ENCODE measurements at places on chromosomes 2 and 18. TPM values are rescaled to one million over a fixed set of nuclear protein-coding genes. Genes with fewer than 3 reads are reported as not detected.

DNA sequence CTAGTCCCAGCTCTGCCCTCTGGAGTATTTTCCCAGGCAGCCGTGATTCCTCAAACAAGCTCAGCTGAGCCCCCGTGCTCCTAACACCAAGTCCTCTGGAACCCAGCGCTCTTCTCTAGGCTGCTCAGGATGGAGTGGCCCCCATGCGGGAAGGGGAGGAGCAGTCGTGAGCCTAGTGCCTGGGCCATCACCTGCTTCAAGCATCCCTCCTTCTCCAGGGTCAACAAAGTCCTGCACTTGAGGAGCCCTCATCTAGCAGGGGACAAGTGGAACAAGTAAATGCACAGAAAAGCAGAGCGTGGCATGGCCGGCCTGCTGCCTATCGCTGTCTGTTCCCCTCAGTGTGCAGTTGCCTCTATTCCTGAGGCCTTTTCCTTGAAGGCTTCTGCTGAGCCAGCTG, 168.6 kb downstream of the INHBB start:
- DNase-seq, result no peak

DNA sequence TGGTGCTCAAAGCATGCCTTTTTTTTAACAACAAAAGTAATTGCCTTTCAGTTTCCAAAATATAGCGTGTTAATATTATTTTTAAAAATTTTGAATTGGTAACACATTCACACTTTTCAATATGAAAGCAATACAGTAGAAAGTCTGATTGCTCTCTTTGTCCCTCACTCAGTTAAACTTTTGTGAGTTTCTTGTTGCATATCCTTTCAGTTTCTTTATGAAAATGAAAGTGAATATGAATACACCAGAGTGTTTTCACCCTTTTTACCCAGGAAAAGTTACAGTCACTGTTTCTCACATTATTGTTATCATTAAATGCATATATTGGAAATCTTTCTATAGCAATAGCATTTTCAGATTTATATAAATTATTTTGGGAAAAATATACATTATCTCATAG, 377.4 kb upstream of the CRIM1 start:
- DNase-seq, result no peak

DNA sequence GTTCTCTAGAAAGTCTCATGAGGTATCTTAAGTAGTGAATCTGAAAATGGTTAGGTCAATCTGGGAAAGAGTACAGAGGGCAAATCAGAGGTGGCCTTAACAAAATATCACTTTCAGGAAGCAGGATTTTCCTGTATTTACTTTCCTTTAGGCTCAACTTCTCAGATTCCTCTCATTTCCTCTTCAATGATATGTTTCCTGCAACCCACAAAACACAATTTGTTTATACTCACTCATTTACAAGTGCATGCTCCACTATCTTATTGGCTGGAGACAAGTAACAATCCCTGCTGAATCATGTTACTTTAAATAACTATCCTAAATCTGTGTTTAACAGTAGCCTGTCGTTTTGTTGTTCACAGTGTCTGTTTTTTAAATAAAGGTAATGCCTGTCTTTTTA, 228.1 kb downstream of the DSC3 start:
- DNase-seq, result no peak

GRCh38 chr2:27798486-27798885, 27.0 kb downstream of the MRPL33 start:
- no peak for DNase-seq

DNA sequence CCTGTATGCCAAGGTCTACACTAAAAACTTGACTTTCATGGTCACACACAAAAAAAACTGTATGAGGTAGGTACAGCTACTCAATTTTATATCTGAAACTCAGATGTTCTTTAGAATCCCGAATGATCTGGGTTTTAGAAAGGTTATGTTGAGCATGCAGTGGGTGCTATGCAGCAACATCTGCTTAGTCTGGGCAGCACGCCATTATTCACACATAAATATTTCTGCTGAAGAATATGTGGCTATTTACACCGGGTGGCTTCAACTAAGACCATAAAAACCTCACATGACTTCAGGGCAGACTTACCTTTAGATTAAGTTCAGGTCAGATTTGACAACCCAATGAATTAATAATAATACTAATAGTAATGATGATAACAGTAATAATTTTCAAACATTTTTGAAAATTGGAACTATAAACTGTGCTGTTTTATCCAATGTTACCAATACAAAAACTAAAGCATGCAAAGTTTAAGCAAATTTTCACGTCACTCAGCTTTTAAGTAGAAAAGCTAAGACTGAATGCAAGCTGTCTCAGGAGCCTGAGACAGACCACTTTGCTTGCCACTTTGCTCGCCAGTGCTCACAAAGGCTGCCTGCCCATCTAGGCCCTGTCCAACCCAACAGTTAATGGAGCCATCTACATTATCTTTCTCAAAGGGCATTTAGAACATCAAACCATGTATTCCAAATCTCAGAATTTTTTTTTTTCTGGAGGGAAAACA, 292.0 kb downstream of the CNTNAP5 start:
- DNase-seq, result no peak

- DNase-seq, result no peak
Observed at GRCh38 chr2:220046507-220046906, 419.1 kb downstream of the SLC4A3 start.

- DNase-seq, result no peak
Observed at GRCh38 chr18:64179556-64180080, 30.7 kb upstream of the LINC00305 start.

DNA sequence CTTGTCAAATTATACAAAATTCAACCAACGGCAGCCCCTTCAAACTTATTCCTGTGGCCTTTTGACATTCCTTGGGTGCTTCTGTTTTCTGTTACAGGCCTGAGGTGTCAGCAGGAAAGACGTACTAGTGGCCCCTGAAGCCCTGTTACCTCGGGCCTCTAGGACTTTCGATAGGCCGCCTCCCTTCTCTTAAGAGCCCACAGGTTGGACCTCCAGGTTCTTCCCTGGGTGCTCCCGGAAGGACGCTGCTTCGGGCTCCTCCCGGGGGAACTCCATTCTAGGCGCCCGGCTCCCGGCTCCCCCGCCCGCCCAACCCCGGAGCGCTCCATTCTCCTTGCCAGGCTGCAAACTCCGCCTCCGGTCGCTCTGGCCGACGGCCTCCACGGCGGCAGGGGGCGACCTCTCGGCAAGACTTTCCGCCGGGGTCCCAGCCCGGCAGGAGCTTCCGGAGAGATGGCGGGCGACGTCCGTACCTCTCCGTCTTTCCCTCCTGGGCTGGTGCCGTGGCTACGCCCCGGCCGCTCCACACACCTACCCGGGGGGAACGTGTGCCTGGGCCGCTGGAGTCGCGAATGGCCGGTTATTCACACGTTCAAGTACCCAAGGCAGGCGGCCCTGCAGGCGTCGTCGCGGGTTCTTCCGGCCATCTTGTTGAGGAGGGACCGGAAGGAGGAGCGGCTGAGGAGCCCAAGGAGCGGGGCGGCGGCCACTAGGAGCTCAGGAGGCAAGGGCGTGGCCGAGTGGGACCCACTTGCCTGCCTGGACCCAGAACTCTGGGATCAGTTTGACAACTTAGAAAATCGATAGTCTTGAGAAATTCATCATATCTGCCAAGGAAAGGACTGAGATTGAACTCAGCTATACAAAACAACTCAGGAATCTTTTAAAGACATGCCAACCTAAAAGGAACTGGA, 27.5 kb downstream of the BOLA3 start:
- peak; percentile 63 for DNase-seq

- no peak for DNase-seq
Observed at GRCh38 chr2:223654384-223654915, 52.3 kb upstream of the SCG2 start.

DNA sequence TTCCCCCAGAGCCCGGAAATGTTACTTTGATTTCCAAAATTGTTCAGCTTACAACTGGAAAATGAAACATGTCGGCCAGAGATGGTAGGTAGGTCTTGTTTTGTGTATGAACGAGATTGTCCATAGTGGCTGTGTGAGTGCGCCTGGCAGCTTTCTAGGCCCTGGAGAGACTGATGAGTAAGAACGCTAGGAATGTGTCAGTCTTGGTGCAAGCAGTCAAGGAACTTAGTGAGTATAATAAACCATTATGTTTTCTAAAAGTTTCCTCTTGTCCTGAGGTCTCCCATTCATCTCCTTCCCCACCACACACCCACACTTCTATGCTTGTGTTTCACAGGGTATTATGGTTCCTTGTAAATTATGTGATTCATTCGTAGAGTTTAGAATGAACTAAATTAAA, 234.2 kb downstream of the CDH2 start:
- DNase-seq, result no peak

GRCh38 chr2:144524118-144525009, 4.4 kb upstream of the ZEB2 start:
- DNase-seq, result no peak

Gene FAM237A
- polyA plus RNA-seq, result not detected

Gene MC5R
- polyA plus RNA-seq, result 0.17 TPM

Gene TACR1
- polyA plus RNA-seq, result 1.5 TPM

Gene KIF1A
- 11.1 TPM for polyA plus RNA-seq

Gene TNFAIP6
- 1.8 TPM for polyA plus RNA-seq
